ENCODE measurements at places on chromosomes 1 and 21.

GRCh38 chr1:204867203-204867602 lies 3.5 kb upstream of the NFASC start:
- no peak for DNase-seq

DNA sequence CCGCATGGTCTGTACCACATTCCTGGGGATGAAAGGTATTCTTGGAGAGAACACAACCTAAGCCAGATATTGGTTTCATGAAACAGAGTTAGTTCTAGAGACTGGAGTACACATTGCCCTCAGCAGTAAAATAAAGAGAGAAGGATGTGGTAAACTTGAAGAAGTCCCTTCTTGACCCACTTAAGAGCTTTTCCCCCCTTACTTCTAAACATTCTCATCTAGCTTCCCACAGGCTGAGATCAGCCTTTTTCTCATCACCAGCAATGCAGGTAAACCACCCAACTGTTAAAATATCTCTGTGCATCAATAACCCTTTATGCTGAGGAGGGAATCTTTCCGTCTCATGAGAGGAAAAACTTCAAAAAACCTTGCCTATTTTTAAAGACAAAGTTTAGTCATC lies 62.6 kb downstream of the SUSD4 start:
- no peak for DNase-seq

DNA sequence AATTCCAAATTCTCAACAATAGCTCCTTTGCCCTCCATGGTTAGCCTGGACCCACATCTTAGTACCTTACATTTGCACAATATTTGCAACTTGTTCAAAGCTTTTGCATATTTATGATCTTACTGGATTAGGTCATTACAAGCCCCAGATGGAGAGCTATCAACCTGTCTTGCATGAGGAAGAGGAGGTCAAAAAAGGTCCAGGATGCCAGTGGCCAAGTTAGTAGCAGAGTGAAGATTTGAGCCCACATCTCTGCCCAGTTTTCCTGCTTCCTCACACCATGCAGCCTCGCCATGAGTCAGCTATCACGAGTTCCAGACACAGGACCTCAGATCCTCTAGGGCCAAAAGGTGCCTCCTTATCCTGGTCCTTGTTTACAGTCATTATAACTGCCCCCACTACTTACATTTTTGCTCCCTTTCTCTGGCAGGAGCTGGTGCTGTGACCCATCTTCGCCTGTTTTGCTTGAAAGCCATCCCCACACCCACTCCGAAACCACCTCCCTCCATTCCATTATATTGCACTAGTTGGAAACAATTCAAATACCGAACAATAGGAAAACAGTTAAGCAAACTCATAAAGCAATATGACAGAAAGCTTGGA lies 5.0 kb upstream of the AHCYL1 start:
- no peak for DNase-seq

DNA sequence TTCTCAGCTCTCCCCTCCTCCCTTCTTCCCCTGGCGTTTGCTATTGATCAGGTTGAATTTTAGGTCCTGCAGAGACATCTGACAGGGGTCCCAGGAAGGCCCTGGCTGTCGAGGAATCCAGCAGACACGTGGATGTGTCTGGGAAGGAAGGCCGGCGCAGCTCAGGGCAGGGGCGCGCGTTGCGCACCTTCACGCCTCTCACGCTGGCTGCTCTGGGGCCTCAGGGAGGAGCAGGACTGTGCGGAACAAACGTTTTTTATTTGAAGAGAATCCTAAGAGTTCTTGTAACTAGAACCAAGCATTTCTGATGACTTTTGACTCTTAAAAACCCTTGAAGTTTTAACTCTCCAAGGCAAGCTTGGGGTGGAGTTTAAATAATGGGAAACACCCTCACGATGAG lies 54.2 kb downstream of the SLC37A1 start:
- DNase-seq: no peak

- DNase-seq: no peak
Measured at GRCh38 chr1:74526708-74527107, 14.3 kb upstream of the LRRC53 start.

DNA sequence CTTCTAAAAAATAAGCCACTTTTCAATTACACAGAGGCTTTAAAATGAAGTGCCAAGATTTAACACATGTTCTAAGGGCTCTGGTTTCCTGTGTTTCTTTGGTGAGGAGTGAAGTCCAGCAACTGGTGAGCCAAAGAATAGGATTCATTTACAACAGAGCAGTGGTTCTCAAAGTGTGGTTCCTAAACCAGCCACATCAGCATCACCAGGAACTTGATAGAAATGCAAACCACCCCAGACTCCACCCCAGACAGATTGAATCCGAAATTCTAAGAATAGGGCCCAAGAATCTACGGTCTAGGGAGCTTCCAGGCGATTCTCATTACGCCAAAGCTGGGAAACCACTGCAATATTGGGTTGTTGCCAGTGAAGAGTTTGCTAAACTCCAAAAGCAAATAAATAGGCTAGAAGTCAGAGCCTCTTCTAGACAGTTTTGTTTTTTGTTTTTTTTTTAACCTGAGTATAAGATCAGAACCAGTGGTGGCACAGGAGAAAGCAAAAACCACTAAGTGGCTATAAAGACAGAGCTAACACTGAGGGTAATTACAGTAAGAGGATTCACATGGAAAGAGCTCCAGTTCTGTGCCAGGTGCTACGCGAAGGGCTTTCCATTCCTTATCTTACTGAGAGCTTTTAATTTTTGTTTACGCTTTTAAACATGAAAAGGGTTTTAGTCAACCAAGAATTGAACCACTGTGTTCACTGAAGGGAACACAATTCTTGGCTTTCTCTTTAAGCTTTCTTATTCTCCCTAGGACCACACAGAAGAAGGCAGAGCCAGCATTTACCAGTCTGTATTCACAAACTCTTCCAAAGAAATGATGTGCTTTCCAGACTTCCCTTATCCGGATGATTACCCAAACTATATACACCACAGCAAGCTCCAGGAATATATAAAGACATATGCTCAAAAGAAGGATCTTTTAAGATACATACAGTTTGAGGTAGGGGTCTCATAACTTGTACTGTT lies 42.4 kb upstream of the FMO2 start:
- no peak for DNase-seq

DNA sequence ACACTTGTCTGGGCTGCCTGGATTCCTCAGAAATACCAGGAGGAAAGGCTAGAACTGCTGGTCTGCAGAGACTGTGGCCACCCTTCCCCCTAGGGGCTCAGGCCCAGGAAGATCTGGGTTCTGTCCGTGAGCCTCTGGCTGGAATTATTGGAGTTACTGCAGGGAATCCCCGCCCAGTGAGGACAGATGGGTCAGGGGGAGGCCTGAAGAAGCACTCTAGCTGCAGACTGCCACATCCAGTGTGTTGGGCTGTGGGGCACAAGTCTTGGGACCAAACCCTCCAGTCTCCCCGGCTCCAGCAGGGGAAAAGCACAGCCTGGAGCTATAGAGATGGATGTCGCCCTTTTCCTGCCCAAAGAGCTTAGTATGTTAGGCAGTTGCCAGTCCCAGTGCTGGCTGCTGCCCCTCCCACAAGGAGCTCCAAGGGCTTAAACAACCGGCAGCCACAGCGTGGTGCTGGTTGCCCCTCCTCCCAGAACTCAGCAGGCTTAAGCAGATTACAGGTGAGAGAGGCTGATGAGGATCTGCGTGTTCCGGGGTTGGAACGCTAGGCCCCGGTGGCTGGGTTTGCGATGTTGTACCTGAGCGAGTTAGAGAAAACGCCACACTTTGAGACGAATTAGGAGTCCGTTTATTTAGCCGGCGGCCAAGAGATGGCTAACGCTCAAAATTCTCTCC lies 255.5 kb upstream of the LRRC7 start:
- DNase-seq: no peak

GRCh38 chr1:115670476-115671175 lies 28.9 kb downstream of the VANGL1 start:
- no peak for DNase-seq

- DNase-seq: no peak
Measured at GRCh38 chr1:184792450-184792969, 37.9 kb upstream of the EDEM3 start.

DNA sequence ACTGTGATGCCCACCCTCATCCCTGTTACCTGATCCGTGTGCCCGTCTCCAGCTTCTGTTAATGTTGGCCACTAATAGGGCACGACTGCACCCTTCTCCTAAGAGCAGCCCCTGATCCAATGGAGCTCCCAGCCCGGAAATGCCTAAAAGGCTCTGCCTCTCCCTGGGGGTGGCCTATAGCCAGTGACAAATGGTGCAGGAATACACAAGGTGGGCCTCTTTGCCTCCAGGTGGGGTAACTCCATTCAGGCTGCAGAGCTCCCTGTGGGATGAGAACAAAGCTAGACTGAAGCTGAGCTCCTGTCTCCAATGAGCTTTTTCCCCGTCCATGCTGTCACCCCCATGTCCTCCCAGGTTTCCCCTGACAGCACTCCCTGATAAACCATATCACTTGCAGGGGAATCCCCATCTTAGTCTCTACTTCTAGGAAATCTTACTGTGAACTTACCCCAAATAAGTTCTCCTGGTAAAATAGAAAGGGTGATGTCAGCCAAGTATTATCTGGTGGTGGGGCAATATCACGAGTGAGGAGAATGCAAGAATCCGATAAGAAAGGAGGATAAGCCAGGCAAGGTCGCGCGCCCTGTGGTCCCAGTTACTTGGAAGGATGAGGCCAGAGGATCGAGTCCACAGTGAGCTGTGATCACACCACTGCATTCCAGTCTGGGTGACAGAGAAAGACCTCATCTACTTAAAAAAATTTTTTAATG lies 18.6 kb downstream of the S100A7A start:
- no peak for DNase-seq

- no peak for DNase-seq
Measured at GRCh38 chr1:27476237-27476636, 13.7 kb downstream of the WASF2 start.

DNA sequence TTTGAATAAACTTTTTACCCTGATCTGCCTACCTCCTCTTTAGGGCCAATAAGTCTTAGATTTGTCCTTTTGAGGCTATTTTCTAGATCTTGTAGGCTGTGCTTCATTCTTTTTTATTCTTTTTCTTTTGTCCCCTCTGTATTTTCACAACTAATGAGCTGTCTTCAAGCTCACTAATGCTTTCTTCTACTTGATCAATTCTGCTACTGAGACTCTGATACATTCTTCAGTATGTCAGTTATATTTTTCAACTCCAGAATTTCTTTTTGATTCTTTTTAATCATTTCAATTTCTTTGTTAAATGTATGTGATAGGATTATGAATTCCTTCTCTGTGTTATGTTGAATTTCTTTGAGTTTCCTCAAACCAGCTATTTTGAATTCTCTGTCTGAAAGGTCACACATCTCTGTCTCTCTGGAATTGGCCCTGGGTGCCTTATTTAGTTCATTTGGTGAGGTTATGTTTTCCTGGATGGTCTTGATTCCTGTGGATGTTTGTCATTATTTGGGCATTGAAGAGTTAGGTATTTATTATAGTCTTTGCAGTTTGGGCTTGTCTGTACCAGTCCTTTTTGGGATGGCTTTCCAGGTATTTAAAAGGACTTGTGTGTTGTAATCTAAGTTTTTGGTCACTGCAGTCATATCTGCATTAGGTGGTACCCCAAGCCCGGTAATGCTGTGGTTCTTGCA lies 11.2 kb upstream of the ATG4C start:
- no peak for DNase-seq

GRCh38 chr1:18682375-18682774 lies 51.7 kb downstream of the PAX7 start:
- no peak for DNase-seq

DNA sequence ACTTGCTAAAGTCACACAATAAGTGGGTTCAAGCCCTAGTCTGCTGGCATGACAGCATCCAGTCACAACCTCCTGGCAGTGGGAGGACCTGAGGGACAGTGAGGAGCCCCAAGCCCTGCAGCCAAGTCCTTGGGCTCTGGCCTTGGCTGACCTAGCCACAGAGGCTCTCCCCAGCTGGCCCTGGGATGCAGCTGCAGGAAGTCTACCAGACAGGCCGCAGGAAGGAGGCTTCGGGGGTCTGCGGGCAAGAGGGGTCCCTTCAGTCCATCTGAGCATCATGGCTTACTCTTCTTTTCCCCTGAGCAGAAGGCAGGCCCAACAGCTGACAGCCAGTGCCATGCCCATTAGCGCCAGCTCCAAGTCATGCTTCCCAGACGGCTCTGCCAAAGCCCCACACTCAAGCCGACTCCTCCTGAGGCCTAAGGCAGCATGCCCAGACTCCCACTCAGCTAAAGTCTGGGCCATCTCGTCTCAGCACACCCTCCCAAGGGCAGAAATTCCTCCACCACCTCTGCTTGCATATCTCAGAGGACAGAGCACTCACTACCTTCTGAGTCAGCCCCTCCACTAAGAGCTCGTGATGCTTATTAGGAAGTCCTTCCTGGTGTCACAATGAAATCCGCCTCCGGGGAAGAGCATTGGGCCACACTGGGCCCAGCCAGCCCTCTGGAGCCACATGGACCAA lies 20.1 kb downstream of the SLC1A7 start:
- no peak for DNase-seq

- no peak for DNase-seq
Measured at GRCh38 chr21:45806042-45806441, 162.5 kb downstream of the PCBP3 start.

DNA sequence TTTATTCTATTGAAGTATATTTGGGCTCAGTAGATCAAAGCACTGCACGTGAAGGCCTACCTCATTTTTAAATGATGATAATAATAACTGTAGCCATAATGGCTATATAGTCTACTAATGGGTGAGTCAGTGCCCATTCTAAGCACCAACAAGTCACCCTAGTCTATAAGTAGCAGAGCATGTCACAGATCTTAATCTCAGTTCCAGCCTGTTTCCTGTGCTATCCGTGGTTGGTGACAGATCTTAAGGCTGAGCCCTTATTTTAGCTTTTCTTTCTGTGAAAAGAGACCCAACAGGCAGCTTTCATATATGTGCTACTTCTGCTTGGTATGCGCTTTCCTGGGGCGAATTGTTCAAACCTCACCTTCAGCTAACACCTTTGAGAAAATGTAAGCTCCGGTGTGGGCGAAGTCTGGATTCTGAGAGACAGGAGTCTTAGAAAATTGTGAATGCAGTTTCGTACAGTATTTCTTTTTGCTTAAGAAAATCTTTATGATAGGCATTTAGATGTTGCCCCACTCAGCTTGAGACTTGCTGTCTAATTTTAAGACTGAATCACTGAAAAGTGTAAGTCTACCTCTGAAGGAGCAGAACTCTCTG lies 59.6 kb downstream of the FMN2 start:
- no peak for DNase-seq

GRCh38 chr1:1202831-1203560 lies 3.4 kb downstream of the TNFRSF18 start:
- DNase-seq: no peak

Data from stimulated activated CD8-positive, alpha-beta memory T cell treated with anti-CD3 and anti-CD28 coated beads, Interleukin-4, amount 100 ng/mL, for 1 hour (primary cell).